Keratinocyte (primary cell): ENCODE measurements at places on chromosomes 12 and 14.

GRCh38 chr12:9342614-9343353 is 134.6 kb upstream of the PZP start:
- no peak for DNase-seq

GRCh38 chr12:31874961-31875608 is 84.1 kb upstream of the RESF1 start:
- DNase-seq, result peak; percentile 9

DNA sequence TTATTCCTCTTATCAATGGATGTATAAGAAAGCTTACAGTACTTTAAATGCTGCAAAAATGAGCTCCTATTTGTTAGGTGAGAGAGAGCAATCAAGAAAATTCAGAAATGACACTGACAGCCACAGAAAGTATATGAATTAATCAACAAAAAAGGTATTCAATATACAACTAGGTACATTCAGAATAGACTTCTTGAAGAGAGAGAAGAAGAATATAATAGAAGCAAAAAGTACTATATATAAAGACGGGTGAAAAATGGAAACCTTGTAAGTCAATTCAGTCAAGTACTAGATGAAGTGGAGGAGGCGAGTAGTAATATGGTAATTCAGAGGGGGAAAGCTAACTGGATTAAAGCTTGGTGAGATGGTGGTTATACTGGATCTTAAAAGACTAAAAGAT is 74.3 kb downstream of the HEATR5A start:
- DNase-seq, result no peak

DNA sequence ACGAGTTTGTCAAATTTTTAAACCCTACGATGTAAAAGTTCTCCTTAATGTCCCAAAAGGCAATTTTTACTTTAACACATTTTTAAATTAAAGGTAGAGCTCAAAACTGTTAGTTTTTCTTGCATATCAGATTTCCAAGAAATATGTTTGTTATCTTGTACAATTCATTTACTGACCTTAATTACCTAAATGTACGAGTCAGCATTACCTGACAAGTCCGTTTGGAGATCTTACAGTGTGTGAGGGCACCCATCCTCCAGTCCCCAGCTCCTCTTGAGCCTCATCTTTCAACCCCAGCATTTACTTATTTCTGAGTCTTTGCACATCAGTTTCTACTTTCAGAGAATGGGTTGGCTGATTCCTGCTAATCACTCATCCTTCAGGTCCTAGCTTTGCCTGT is 23.7 kb downstream of the PPM1H start:
- DNase-seq, result no peak

DNA sequence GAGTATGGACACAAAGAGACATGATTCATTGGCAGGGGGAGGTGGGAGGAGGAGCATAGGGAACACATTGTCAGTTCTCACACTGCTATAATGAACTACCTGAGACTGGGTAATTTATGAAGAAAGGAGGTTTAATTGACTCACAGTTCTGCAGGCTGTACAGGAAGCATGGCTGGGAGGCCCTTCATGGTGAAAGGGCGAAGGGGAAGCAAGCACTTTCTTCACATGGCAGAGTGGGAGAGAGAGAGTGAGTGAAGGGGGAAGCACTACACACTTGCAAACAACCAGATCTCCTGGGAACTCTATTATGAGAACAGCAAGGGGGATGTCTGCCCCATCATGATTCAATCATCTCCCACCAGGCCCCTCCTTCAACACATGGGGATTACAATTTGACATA is 391.8 kb downstream of the BMP4 start:
- no peak for DNase-seq

GRCh38 chr12:83461336-83461935 is 774.7 kb downstream of the TMTC2 start:
- no peak for DNase-seq
